ENCODE measurements at places on chromosomes 16 and 17.
A peak's percentile ranks its signal among the peaks of the same experiment; 100 is the strongest.

- no peak for DNase-seq
Measured at GRCh38 chr17:73690676-73691075, 46.4 kb upstream of the SDK2 start.

GRCh38 chr17:62713086-62713881, 85.8 kb downstream of the MRC2 start:
- DNase-seq = no peak

DNA sequence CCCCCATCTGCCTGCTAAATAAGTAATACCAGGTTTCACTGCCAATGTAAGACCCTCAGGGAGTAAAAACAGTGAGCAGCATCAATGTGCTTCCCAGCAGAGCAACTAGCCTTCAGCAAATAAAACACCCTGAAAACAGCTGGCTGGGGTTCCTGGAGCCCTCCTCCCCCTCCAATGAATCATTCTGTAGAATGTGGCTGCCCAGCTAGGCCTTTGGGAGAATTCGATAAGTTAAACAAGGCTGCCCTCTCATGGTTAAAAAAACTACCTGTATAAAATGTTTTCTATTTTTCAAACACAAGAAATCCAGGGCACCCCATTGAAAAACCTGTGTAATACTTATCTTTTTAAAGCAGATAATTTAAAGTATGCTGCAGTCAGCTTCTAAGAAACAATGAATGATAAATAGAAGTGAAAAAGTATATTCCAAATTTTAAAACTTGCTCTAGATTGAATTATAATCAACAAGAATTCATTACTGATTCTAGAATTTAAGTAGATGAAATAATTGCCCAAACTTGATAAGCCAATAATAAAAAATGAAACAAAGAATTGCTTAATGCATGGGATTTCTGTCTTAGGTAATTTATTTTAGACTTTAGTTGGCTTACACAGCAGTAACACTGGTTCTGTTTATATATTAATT, 9.4 kb upstream of the TOM1L1 start:
- DNase-seq = peak; percentile 73

DNA sequence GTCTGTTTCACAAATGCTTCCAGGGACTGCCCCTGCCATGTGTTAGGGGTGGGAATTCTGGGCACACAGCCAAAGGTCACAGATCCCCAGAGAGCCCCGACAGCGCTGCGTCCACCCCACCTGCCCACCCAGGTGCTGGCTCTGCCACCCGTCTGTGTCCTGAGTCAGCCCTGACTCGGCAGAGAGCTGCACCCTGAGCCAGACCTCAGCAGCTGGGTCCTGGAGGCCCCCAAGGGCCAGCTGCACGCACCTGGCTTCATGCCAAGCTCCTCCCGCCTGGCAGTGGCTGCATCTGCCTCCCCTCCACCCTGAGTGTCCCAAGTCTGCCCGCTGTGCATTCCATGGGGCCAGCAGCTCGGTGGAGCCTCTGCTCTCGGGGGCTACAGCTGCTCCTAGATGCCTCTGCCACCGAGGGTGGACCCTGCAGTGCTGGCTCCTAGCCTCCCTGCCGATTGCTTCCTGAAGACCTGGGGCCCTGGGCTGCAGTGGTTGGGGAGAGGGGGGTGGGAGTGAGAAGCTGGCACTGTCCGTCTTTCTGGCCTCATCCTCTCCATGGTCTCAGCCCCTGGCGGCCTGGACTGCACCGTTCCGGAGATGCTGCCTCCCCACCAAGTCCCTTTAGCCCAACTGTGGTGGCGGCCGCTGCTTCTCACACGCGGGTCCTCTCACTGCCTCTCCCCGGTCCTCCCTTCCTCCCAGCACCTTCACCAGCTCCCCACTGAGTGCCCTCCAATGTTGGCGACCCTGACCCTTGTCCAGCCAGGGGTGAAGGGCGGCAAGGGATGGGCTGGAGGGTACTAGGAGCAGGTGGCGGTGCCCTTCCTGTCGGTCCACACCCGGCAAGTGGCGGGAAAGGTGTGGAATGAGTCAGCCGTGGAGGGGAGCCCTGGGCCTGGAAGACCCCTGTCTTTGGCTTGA, 3.0 kb downstream of the SECTM1 start:
- DNase-seq = no peak

- DNase-seq = no peak
Measured at GRCh38 chr16:87881324-87882200, 12.3 kb upstream of the SLC7A5 start.

DNA sequence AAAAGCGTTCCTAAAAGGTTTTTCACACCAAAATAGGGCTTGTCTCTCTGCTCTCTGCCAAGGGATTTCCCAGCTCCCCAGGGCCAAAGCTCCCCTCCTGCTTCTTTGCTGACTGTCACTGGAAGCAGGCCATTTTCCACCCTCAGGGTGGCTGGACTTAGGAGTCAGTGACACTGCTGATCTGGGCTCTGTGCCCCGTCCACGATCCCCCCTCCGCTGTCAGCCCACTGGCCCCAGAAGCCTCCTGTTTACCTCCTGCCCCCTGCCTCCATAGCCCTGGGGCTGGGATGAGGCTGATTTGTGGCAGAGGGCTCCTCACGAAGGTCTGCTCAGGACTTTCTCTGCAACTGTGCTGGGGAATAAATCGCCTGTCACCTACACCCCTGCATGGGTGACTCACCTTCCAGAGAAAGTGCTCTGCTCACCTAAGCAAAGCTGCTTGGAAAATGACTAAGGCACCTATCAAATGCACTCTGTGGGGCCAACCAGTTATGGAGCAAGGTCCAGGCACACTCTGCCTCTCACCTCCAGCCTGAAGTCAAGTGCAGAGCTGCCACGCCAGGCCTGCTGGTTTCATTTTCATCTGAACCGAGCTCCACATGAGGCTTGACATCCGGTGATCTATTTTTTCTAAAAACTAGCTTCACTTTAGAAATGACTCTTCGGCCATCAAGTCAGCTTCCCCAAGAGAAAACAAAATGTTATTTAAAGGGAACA, 4.9 kb downstream of the MAP3K14 start:
- DNase-seq = peak; percentile 82

DNA sequence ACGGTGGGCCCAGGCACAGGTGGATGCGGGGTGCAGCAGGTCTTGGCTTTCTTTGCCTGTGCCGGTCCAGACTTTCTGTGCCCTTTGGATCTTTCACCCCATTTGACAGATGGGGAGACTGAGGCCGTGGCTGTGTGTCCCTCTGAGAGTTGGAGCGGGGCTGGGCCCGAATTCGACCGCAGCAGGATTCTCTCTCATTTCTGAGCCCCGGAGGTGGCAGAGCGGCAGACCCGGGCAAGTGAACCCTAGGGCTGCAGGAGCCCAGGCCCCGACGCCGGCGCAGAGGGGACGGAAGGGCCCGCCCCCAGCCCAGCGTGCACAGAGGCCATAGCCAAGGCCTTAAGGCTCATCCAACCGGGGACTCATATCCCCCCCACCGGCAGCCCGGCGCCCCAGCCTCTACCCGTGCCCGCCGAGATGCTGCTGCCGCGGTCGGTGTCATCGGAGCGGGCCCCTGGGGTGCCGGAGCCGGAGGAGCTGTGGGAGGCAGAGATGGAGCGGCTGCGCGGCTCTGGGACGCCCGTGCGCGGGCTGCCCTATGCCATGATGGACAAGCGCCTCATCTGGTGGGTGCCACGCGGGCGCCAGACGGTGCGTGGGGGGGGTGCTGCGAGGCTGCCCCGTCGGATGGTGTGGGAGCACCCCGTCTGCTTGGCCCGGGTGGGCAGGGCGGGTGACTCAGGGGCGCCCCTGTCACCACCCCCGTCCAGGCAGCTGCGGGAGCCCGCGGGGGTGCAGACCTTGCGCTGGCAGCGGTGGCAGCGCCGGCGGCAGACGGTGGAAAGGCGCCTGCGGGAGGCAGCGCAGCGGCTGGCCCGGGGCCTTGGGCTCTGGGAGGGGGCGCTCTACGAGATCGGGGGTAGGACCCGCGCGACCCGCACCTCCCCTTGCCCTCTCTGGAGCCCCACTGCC, 857 bp downstream of the TMC8 start:
- DNase-seq = no peak

DNA sequence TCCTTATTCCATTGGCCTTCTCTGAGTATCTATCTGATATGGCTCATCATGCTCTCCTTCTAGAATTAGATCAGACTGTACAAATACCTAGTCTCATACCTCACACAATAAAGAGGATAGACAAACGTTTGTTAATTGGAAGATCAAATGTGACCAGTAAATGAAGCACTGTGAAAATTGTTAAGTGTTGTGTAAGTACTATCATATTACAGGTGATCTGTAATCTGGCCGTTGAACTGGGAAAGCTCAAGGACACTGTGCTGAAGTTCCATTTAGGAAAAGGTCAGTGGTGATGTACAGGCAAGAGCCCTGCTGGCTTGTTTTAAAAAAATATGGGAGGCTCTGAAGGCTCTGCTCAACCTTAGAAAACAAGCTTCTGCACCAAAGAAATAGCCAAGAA, 38.5 kb upstream of the CORO6 start:
- DNase-seq = no peak

GRCh38 chr17:39863244-39863917, 731 bp downstream of the IKZF3 start:
- DNase-seq = no peak

DNA sequence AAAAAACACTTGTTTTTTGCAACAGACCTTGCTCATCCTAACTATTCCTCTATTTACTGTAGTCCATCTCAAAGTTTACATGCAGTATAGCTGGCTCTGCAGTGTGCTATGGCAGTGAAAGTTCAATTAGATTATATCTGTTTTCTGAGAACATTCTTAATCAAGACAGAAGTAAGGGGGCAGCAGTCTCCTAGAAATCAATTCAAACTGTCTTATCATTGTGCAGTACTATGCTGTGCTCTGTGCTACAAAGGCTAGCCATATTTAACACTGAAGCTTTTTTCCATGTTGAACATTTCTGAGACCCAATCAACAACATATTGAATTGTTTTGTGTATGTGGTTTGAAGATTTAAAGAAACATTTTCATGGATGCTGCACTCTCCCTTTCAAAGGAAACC, 11.4 kb downstream of the NETO2 start:
- DNase-seq = no peak

DNA sequence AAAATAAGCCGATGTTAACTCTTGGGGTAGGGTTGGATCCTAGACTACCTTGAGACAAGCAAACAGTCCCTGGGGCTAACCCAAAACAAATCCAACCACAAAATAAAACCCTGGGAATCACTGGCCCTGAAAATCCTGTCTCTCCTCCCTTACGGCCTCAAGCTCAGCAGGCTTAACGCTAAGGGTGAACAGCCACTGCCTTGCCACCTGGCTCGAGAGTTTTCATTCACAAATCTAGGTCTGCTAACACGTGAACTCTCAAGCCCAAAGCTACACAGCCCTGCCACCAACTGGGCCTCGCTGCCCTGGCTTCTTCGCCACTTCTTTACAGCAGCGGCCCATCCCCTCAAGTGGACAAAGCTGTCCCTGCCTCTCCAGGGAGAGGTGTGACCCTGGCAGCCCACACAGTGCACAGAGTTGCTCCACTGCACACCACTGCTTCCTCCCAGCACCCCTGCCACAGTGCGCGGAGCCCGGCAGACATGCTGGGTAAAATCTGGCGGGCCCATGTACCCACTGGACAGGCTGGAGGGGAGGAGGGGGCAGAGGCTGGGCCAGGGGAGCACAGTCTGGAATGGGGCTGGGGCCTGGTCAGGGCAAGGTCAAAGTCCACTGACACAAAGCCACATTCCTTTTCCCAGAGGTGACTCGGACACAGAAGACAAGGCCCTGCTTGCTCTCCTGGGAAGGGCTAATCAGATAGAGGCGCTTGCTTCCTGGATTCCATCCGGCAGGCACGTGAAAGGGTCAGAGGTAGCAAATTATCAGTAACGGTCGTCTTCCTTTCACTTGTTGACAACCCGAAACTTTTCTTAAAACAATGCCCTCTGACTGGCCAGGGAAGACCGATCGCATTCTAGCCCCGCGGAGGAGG, 996 bp downstream of the PCYT2 start:
- DNase-seq = peak; percentile 31

DNA sequence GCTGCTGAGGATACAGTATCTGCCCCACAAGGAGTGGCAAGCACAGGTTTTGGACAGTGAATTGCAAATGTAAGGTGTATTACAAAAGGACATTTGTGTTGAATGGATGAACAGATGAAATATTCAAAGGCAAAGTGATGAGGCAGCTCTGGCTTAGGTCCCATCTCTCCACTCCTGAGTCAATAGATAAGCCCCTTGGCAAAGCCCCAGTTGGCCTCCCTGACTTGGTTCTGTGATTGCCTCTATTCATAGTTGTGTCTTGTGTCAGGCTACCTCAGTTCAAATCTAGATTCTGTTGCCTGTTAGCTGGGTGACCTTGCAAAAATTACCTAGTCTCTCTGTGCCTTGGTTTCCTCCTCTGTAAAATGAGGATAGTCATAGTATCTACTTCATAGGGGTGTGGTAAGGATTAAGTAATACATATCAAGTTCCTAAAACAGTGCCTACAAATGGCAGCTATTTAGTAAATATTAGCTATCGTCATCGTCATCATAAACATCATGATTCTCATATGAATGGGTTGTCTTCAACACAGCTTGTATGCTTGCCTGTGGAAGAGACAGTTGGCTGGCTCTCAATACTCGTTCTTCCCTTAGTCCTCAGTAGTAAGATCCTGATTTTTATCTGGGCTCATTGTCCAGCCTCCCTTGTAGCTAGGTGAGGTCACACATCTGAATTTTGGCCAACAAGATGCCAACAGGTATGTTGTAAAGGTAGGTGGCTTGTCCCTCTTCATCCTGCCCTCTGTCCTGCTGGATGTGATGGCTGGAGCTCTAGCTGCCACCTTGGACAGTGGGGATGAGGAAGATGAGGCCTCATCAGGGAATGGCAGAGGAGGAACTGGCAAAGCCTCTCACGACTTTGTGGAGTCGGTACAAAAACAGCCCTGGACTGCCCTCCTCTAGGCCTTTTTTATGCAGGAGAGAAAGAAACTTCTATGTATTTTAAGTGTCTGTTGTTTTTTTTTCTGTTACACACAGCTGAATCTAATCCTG, 2.1 kb upstream of the MFAP4 start:
- no peak for DNase-seq

- peak; percentile 94 for DNase-seq
Measured at GRCh38 chr17:7844292-7845154, 10.3 kb upstream of the TMEM88 start.

DNA sequence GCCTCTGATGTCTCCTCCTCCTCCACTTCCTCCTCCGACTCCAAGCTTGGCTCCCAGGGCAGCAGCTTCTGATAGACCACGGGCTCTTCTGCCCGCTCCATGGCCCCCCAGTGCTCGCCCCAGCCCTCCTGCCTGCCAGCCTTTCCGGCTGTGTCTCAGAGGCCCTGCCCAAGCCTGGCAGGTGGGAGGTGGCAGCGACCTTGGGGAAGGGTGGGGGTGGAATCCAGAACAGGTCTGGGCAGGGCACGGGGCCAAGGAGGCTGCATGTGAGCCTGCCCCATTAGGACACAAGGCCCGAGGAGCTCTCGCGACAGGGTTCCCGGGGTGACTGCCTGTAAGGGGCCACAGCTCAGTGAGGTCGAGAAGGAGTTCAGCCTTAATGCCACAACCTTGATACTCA, at the start of gene GGT6:
Gene GGT6, minus strand, starts transcription at position 157 of the 400 bp plus-strand sequence. Its CDS starts 56 bp downstream, at position 101.
- no peak for DNase-seq

- no peak for DNase-seq
Measured at GRCh38 chr16:15961060-15961511, 11.7 kb downstream of the ABCC1 start.
